ENCODE measurements at places on chromosomes 5 and 9. TPM values are rescaled to one million over a fixed set of nuclear protein-coding genes. Genes with fewer than 3 reads are reported as not detected.

PRR16 gene
- total RNA-seq: not detected

- DNase-seq: no peak
Measured at GRCh38 chr5:54091307-54092130, 218.9 kb downstream of the ARL15 start.

GRCh38 chr9:4316409-4316808 is 16.5 kb upstream of the GLIS3 start:
- no peak for DNase-seq

DNA sequence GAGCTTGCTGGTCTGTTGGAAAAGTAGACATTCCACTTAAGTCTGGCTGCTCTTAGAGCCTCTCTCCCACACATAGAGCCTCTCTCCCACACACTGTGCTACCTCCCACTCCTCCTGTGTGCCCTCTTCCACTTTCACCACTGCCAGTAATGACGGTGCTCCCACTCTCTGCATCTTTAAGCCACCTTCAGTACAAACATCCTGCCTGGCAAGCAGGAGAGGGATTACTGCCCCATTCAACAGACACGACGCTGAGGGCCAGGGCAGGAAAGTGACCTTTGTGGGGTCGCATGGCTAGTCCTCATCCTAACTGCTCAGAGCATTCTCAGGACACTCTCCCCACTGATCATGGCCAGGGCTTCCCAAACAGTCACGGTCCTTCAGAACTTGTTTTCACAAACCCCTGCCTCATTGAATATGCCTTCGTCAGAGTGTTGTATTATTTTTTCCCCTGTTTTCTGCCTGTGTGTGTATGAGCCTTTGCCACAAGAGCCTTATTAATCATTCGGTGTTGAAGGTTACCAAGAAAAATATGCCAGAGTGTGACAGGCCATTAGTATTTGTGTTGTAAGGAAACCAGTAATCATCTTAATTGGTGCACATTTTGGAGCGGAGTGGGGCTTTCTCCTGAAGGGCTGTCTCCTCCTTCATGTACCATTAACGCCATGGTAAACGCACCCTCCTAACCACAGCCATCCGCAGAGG is 87.1 kb upstream of the SAP30L start:
- no peak for DNase-seq

GRCh38 chr5:96008487-96008886 is 46.8 kb upstream of the ELL2 start:
- no peak for DNase-seq
